Psoas muscle (tissue), 8 donors: ENCODE measurements at places on chromosomes 7 and 10. TPM values are rescaled to one million over a fixed set of nuclear protein-coding genes. Genes with fewer than 3 reads are reported as not detected.
A peak's percentile ranks its signal among the peaks of the same experiment; 100 is the strongest.

TSPAN15 gene
- total RNA-seq = 35.0 TPM

CASP2 gene
- total RNA-seq = 4.7 TPM

SH2D4B gene
- total RNA-seq = not detected

CRHR2 gene
- 0.42 TPM for total RNA-seq

HOXA1 gene
- 0.17 TPM for total RNA-seq

GPR26 gene
- total RNA-seq = not detected

ERVW-1 gene
- total RNA-seq = not detected

GRCh38 chr10:67011981-67012380 lies 86.1 kb downstream of the LRRTM3 start:
- no peak for DNase-seq

- DNase-seq = no peak
These were observed 161.3 kb downstream of the DYNC1I1 start for GRCh38 chr7:95933618-95934017.

DNA sequence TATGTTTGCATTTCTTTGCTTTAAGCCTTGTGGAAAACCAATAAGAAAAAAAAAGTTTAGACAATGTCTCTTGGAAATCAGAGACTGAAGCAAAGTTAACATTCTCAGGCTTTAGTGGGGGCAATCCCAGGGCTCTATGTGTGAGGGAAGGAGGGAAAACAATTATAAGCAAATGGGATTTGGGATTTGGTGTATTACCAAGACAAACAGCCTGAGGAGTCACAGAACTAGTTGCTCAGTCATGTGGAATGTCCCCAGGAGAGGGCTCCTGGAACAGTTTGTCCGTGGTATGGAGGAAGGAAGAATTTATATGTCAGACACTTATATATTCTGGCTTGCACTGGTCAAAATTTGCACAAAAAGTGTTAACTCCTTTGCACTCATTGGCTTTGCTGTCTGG lies 562.9 kb upstream of the TPK1 start:
- DNase-seq = no peak

DNA sequence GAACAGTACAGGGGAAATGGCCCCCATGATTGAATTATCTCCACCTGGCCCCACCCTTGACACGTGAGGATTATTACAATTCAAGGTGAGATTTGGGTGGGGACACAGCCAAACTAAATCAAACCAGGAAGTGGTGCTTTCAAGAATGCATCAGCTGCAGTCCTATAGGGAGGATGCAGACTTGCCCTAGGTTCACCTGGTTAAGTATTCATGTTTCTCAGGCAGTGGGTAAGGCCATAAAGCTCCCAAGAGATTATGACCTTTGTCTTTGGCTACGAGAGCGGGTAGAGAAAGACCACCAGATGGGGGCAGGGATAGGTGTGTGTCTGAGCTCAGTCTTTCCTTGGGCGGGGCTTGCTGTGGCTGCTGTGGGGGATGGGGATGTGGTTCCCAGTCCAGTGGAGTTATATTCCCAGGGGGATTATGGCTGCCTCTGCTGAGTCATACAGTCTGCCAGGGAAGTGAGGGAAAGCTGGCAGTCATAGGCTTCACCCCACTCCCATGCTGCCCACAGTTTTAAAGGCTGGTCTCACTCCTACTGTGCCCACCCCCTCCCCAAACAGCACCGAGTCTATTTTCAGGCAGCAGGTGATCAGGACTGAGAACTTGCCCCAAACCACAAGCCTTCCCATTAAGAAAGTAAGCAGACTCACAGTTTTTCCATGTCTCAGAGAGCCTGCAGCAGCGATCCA lies 8.4 kb upstream of the R3HCC1L start:
- no peak for DNase-seq

DNA sequence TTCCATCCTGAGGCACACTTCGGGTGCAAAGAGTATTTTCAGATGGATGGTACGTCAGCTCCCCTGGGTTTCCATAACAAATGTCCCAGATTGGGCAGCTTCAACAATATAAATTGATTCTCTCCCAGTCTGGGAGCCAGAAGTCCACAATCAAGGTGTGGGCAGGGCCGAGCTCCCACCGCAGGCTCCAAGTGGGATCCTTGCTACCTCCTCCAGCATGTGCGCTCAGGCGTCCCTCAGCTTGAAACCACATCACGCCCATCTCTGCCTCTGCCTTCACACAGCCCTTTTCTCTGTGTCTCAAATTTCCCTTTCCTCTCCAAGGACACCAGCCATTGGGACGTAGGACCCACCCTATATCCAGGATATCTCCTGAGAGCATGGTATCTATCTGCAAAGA lies 153.5 kb downstream of the DIP2C start:
- no peak for DNase-seq

DNA sequence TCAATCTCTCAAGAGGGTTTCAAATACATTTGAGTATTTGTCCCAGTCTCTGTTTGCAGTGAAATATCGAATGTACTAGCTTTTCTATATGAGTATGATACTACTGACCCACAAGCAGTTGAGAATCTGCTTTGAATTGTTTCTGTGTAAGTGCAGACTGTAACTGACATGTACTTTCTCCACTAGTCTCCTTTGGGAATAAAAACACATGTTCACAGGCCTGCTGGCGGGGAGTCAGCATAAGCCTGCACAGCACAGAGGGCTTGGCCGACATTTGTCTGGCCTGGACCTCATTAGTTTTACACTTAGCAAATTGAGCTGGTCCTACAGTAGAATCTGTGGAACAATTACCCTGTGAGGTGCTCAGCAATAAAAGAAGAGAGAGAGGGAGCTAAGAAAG lies 72.6 kb downstream of the ITGB8 start:
- DNase-seq = peak; percentile 59

DNA sequence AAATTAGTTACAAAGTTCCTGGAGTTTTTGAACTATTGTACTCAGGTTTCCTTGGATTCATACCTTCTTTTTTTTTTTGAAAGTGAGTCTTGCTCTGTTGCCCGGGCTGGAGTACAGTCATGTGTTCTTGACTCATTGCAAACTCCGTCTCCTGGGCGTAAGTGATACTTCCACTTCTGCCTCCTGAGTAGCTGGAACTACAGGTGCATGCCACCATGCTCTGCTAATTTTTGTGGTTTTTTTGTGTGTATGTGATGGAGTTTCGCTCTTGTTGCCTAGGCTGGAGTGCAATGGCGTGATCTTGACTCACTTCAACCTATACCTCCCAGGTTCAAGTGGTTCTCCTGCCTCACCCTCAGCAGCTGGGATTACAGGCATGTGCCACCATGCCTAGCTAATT lies 22.3 kb downstream of the MCM10 start:
- no peak for DNase-seq
